Activated CD8-positive, alpha-beta memory T cell treated with anti-CD3 and anti-CD28 coated beads, Interleukin-2, amount 10 ng/mL, durations not matched to agents 7 days and 5 days (primary cell): ENCODE measurements at places on chromosomes 5 and 9.
A peak's percentile ranks its signal among the peaks of the same experiment; 100 is the strongest.

- no peak overlapping the region for H3K27ac ChIP-seq
- H3K27me3 ChIP-seq = peaks cover 82% of the 10 kb centered on the region
- no peak for DNase-seq
- no peak overlapping the region for H3K4me3 ChIP-seq
Measured at GRCh38 chr5:72203251-72203845, 96.1 kb downstream of the MAP1B start.

- peaks cover 24% of the 10 kb centered on the region for H3K36me3 ChIP-seq
- peaks cover 15% of the 10 kb centered on the region for H3K27me3 ChIP-seq
- DNase-seq = no peak
- no peak overlapping the region for H3K27ac ChIP-seq
- no peak overlapping the region for H3K4me3 ChIP-seq
Measured at GRCh38 chr9:114682846-114683245, 854 bp upstream of the TEX48 start.

DNA sequence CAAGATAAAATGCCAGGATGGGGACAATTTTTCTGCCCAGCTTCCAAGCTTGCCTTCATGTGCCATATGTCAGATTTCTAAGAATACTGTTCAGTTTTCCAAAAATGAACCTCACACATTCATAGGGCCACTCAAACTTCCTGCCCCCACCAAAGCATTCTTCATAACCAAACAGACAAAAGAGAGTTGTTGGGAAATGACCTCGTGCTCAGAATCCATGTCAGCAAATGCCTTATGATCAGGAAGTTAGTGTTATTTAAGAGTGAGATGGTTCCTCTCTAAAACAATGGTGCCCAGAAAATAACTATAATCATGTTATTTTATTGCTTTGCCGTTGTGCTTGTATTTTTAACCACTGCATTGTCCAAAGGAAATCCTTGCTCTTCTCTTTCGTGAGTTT lies 208.2 kb downstream of the ZNF608 start:
- no peak for DNase-seq
- H3K4me1 ChIP-seq = no peaks in the 10 kb centered on the region
- no peaks in the 10 kb centered on the region for H3K27me3 ChIP-seq

GRCh38 chr5:171467107-171467506 lies 47.7 kb downstream of the FGF18 start:
- H3K36me3 ChIP-seq = no peaks in the 10 kb centered on the region
- no peak overlapping the region for H3K4me3 ChIP-seq
- no peaks in the 10 kb centered on the region for H3K4me1 ChIP-seq
- DNase-seq = no peak
- no peak overlapping the region for H3K27ac ChIP-seq

DNA sequence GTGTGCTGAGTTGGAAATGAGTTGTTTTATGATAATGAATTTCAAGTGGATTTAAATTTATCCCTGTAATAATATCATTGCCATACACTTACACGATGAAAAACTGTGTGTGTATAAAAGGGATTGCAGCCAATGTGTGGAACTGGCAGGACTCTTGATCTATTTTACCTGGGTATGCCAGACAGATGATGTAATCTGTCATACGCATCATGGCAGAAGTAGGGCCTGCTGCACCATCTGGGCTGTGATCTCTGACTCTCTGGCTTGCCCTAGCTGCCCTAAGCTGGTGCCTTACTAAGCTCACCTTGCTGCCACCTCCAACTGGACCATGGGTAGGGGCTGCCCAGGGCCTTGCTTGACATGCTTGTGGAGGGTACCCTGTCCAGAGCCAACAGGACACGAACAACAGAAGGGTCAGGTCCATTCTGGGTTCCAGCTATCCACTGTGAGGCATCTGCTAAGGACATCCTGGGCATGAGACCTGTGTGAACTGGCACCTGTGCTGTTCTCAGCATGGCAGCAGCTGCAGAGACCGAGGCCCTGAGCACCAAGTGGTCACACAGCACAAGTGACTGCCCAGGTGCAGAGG lies 184.2 kb downstream of the FSTL4 start:
- no peak overlapping the region for H3K27ac ChIP-seq
- H3K27me3 ChIP-seq = peaks cover 23% of the 10 kb centered on the region
- H3K4me3 ChIP-seq = no peak overlapping the region
- peaks cover 7% of the 10 kb centered on the region for H3K4me1 ChIP-seq

DNA sequence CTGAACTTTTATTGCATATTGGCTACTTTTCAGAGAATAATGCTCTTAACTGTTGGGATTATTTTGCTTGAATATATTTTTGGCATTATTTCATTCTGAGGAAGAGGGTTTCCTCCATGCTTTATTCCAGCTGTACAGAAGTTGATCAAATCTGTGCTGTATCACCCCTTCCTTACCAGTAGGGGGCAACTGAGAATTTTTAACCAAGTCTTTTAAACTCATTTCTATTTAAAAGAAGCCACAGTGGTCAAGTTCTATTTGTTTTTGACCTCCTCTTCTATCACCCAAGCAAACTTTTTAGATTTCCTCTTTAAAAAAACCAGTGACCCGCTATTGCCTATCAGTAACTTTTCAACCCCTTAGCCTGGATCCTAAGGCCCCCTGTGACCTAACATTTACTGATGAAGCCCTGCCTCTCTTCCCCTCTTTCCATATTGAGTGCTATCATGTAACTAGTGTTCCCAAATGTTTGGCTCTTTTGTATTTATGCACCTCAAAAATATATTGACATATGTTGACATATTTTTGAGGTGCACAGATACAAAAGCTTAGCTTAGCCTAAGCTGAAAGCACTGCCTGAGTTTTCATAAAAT lies 80.6 kb downstream of the FBXO4 start:
- DNase-seq = no peak
- H3K27me3 ChIP-seq = peaks cover 3% of the 10 kb centered on the region
- H3K4me1 ChIP-seq = no peaks in the 10 kb centered on the region
- H3K4me3 ChIP-seq = no peak overlapping the region
- no peaks in the 10 kb centered on the region for H3K36me3 ChIP-seq

GRCh38 chr5:79962575-79963222 lies 28.4 kb downstream of the MTX3 start:
- peak overlapping the region; percentile 88 for H3K27ac ChIP-seq
- peak; percentile 79 for DNase-seq
- H3K27me3 ChIP-seq = no peaks in the 10 kb centered on the region
- H3K4me1 ChIP-seq = peaks cover 35% of the 10 kb centered on the region

- H3K4me3 ChIP-seq = no peak overlapping the region
- no peaks in the 10 kb centered on the region for H3K27me3 ChIP-seq
- no peak overlapping the region for H3K27ac ChIP-seq
- peaks cover 37% of the 10 kb centered on the region for H3K4me1 ChIP-seq
- H3K36me3 ChIP-seq = no peaks in the 10 kb centered on the region
- DNase-seq = peak; percentile 69
Measured at GRCh38 chr9:128552744-128553440, 505 bp downstream of the SPTAN1 start.

DNA sequence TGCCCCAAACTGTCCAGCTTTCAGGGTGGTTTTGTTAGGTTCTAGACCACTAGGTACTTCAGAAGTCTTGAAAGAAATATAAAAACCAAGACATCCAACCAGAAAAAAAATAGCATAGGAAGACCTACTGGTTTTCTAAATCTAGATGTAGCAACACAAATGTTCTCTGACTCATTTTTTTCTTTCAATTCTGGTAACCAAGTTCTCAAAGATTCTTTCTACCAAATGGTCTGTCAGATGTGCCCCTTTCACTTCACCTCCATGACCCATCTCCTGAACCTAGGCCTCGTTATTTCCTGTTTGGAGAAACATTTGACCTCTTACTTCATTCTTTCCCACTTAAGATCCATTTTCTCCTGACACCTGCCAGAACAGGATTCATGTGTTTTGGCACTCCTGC lies 355.3 kb downstream of the KIAA0825 start:
- DNase-seq = no peak
- H3K4me1 ChIP-seq = peaks cover 9% of the 10 kb centered on the region
- H3K27me3 ChIP-seq = peaks cover under 1% of the 10 kb centered on the region
- H3K27ac ChIP-seq = no peak overlapping the region
- H3K36me3 ChIP-seq = no peaks in the 10 kb centered on the region

- H3K4me1 ChIP-seq = peaks cover 20% of the 10 kb centered on the region
- H3K27ac ChIP-seq = no peak overlapping the region
- DNase-seq = no peak
- H3K36me3 ChIP-seq = peaks cover 46% of the 10 kb centered on the region
- H3K4me3 ChIP-seq = no peak overlapping the region
- no peaks in the 10 kb centered on the region for H3K27me3 ChIP-seq
Measured at GRCh38 chr9:93007529-93008058, 50.9 kb upstream of the SUSD3 start.

GRCh38 chr5:90437663-90438062 lies 28.1 kb upstream of the CETN3 start:
- H3K4me1 ChIP-seq = peaks cover 8% of the 10 kb centered on the region
- peaks cover 18% of the 10 kb centered on the region for H3K27me3 ChIP-seq
- no peak for DNase-seq
- H3K27ac ChIP-seq = no peak overlapping the region
- no peaks in the 10 kb centered on the region for H3K36me3 ChIP-seq
- H3K4me3 ChIP-seq = no peak overlapping the region

DNA sequence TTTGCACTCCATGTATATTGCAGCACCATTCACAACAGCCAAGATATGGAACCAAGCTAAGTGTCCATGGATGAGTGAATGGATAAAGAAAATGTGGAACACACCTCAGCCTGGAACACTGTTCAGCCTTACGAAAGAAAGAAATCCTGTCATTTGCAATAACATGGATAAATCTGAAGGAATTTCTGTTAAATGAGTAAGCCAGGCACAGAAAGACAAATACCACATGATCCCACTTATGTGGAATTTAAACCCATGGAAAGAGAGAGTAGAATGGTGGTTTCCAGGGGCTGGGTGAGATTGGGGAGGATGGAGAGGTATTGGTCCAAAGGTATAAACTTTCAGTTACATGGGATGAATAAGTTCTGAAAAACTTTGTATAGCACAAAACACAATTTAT lies 228.9 kb upstream of the CD180 start:
- no peaks in the 10 kb centered on the region for H3K27me3 ChIP-seq
- no peak for DNase-seq
- no peak overlapping the region for H3K4me3 ChIP-seq
- peaks cover 7% of the 10 kb centered on the region for H3K36me3 ChIP-seq
- peaks cover 8% of the 10 kb centered on the region for H3K4me1 ChIP-seq

DNA sequence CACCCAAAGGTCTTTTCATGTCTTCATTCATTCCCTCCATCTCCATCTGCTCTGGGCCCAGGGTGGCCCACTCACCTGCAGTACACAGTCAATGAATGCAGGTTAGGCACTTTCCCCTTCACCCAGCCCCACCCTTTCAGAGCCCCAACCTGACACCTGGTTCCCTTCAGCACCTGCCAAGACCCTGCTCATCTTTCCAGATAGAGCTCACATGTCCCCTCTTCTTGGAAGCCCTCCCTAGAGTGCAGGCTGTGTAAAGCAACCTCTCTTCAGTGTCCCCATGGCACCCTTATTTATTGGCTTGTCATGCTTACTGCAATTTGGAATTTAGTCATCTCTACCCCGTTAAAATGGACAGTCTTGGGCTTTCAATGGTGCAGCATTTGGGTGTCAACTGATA lies 13.0 kb upstream of the CPEB4 start:
- H3K27ac ChIP-seq = no peak overlapping the region
- DNase-seq = peak; percentile 21
- no peaks in the 10 kb centered on the region for H3K27me3 ChIP-seq
- H3K4me3 ChIP-seq = no peak overlapping the region
- H3K4me1 ChIP-seq = no peaks in the 10 kb centered on the region

GRCh38 chr9:76372336-76372735 lies 21.9 kb downstream of the RFK start:
- H3K4me3 ChIP-seq = no peak overlapping the region
- no peak for DNase-seq
- no peaks in the 10 kb centered on the region for H3K27me3 ChIP-seq
- H3K36me3 ChIP-seq = no peaks in the 10 kb centered on the region
- H3K27ac ChIP-seq = no peak overlapping the region

- no peak overlapping the region for H3K4me3 ChIP-seq
- H3K36me3 ChIP-seq = peaks cover 2% of the 10 kb centered on the region
- peaks cover 16% of the 10 kb centered on the region for H3K4me1 ChIP-seq
Measured at GRCh38 chr9:112007575-112008240, 111.1 kb downstream of the UGCG start.

GRCh38 chr5:1103505-1104326 lies 8.1 kb downstream of the SLC12A7 start:
- peaks cover 7% of the 10 kb centered on the region for H3K27me3 ChIP-seq
- H3K4me3 ChIP-seq = no peak overlapping the region
- peaks cover 43% of the 10 kb centered on the region for H3K4me1 ChIP-seq
- no peak overlapping the region for H3K27ac ChIP-seq

- no peak overlapping the region for H3K27ac ChIP-seq
- peaks cover 5% of the 10 kb centered on the region for H3K27me3 ChIP-seq
- no peaks in the 10 kb centered on the region for H3K36me3 ChIP-seq
- H3K4me1 ChIP-seq = peaks cover 28% of the 10 kb centered on the region
Measured at GRCh38 chr5:68419637-68420452, 204.3 kb downstream of the PIK3R1 start.

GRCh38 chr5:64595031-64595855 lies 89.4 kb downstream of the RGS7BP start:
- no peak overlapping the region for H3K27ac ChIP-seq
- H3K36me3 ChIP-seq = no peaks in the 10 kb centered on the region
- DNase-seq = no peak
- H3K27me3 ChIP-seq = peaks cover 7% of the 10 kb centered on the region

GRCh38 chr9:708182-708550 lies 133.3 kb upstream of the DMRT1 start:
- no peak overlapping the region for H3K27ac ChIP-seq
- no peaks in the 10 kb centered on the region for H3K36me3 ChIP-seq
- no peak for DNase-seq
- no peak overlapping the region for H3K4me3 ChIP-seq
- H3K27me3 ChIP-seq = peaks cover 25% of the 10 kb centered on the region

- H3K27me3 ChIP-seq = no peaks in the 10 kb centered on the region
- H3K36me3 ChIP-seq = peaks cover 66% of the 10 kb centered on the region
- H3K4me1 ChIP-seq = peaks cover 24% of the 10 kb centered on the region
- no peak overlapping the region for H3K27ac ChIP-seq
Measured at GRCh38 chr5:39024005-39024404, 50.2 kb downstream of the RICTOR start.

GRCh38 chr9:78326564-78326963 lies 29.6 kb downstream of the PSAT1 start:
- no peak overlapping the region for H3K4me3 ChIP-seq
- no peak for DNase-seq
- no peak overlapping the region for H3K27ac ChIP-seq
- no peaks in the 10 kb centered on the region for H3K27me3 ChIP-seq
- peaks cover 7% of the 10 kb centered on the region for H3K4me1 ChIP-seq
- peaks cover 71% of the 10 kb centered on the region for H3K36me3 ChIP-seq

- DNase-seq = no peak
- no peak overlapping the region for H3K4me3 ChIP-seq
- no peaks in the 10 kb centered on the region for H3K4me1 ChIP-seq
- H3K36me3 ChIP-seq = no peaks in the 10 kb centered on the region
- H3K27ac ChIP-seq = no peak overlapping the region
Measured at GRCh38 chr9:79116709-79117108, 455.1 kb upstream of the TLE4 start.

GRCh38 chr9:7909537-7909936 lies 110.0 kb upstream of the DMAC1 start:
- no peak overlapping the region for H3K27ac ChIP-seq
- no peaks in the 10 kb centered on the region for H3K27me3 ChIP-seq
- H3K4me1 ChIP-seq = peaks cover 9% of the 10 kb centered on the region
- no peaks in the 10 kb centered on the region for H3K36me3 ChIP-seq
- no peak overlapping the region for H3K4me3 ChIP-seq
